ENCODE measurements at places on chromosomes 1 and 21.

DNA sequence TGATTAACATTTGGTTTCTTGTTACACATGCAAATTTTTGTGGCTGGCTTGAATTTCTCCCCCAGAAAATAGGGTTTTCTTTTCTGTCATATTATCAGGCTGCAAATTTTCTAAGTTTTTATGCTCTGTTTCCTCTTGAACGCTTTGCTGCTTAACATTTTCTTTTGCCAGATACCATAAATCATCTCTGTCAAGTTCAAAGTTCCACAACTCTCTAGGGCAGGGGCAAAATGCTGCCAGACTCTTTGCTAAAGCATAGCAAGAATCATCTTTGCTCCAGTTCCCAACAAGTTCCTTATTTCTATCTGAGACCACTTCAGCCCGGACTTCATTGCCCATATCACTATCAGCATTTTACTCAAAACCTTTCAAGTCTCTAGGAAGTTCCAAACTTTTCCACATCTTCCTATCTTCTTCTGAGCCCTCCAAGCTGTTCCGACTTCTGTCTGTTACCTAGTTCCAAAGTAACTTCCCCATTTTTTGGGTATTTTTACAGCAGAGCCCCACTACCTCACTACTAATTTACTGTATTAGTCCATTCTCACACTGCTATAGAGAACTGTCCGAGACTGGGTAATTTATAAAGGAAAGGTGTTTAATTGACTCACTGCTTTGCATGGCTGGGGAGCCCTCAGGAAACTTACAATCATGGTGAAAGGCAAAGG is 486.9 kb upstream of the NCAM2 start:
- no peak for DNase-seq

- no peak for DNase-seq
These were observed 2.6 kb upstream of the CSTB start for GRCh38 chr21:43778469-43779335.

- DNase-seq = no peak
These were observed 12.7 kb upstream of the PCP4 start for GRCh38 chr21:39854572-39854971.

DNA sequence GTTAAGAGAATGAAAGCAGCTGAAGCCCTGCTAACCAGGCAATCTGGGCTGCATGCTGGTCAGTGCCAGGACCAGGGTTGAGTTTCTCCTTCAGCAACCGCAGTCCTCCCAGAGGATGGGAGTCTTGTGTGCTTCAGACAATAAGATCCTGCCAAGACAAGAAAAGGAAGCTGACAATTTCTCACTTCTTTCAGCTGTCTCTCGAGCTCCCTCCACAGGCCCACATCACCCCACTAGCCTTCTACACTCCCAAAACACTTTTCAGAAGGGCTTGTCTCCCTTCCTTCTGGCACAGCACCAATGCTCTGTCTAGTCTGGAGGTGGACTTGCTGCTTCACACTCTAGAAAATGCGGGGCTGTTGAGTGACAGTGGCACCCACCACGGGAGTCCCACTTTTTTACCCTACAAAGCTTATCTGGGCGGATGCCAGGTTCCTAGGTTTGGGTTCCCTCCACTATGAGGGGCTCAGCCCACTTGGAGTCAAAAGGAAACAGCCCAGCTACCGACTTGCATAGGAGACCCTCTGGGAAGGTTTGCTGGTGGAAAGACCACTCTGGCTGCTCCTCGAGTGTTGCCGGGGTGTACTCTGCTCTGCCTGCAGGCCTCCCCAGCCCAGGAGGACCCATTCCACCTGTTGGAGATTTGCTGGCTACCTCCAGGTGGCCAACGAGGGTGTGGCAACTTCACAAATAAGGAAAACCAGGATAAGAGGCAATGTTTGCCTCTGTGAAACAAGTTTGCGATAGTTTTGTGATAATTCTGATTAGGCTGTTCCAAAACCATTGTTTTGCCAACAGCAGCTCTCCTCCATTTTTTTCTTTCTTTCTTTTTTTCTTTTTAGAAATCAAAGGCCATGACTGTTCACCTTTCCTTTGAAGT is 68.9 kb downstream of the TENT5C start:
- no peak for DNase-seq

DNA sequence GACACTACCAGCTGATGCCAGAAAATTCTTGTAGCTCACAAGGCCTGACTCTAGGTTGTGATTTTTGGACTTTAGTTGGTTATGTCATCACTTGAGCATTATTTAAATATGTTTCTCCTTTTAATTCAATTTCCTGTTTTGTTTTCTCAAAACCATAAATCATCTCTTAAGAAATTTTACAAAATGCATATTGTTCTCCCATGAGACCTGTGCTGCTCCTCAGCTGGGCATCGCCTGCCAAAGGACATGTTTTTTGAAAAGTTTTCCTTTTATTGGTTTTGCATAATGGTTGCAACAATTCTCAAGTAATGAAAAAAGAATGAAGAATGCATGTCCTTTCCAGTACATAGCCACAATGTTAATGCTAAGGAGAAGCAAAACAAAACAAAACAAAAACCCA is 204.7 kb upstream of the LYPLAL1 start:
- DNase-seq = no peak

GRCh38 chr21:22351076-22351475 is 1352.9 kb downstream of the NCAM2 start:
- no peak for DNase-seq

DNA sequence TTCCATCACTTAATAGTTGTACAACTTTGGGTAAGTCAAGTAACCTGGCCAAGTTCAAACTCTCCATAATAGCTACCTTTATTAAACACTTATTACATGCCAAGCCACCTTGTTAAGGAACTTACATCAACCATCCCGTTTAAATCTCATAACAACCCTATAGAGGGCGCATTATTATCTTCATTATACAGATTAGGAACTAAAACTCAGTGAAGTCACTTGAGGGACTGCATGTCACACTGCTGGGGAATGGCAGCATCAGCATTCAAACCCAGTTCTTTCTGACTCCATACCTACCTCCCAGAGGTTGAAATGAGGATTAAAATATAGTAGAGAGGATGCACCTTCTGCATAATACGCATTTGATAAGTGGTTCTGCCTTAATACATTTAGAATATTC is 47.1 kb upstream of the PLA2G2C start:
- DNase-seq = no peak

GRCh38 chr1:205315008-205315618 is 6.4 kb downstream of the NUAK2 start:
- DNase-seq = no peak

DNA sequence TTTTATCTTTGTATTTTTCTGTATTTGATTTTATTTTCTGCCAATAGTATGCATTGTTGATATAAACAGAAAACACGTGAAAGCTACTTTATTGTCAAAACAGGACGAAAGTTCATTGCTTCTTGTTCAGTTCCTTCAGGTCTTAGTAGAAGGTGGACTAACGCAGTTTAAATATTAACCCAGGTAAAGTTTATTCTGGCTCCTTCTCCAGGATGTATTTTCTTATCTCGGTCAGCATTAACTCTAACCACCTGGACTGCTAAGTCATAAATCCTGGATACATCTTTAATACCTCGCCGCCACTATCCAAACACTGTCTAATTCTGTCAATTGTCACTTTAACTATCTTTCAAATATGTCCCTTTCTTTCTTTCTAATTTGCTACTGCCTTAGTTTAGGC is 5.7 kb upstream of the SOAT1 start:
- DNase-seq = no peak

- DNase-seq = no peak
These were observed 89.8 kb upstream of the WLS start for GRCh38 chr1:68322096-68322495.

DNA sequence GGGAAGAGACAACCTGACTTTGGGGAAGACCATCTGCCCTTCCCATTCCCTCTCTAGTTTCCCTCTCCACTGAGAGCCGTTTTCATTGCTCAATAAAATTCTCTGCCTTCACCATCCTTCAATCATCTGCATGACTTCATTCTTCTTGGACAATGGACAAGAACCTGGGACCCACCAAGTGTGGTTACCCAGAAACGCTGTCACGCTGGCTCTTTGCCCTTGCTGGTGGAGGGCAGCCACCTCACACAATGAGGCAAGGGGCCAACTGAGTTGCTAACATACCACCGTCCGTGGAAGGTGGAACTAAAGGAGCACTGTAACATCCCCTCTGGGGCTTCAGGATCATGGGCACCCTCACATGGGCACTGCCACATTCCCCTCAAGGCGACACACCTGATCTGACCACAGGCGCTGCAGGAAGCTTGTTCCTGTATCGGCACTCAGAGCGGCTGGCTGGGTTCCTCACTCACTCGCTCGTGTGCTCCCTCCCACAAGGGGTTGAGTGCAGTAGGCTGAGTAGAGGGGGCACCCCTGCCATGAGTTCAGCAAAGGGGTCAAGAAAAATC is 652.4 kb downstream of the PLPP3 start:
- DNase-seq = no peak

DNA sequence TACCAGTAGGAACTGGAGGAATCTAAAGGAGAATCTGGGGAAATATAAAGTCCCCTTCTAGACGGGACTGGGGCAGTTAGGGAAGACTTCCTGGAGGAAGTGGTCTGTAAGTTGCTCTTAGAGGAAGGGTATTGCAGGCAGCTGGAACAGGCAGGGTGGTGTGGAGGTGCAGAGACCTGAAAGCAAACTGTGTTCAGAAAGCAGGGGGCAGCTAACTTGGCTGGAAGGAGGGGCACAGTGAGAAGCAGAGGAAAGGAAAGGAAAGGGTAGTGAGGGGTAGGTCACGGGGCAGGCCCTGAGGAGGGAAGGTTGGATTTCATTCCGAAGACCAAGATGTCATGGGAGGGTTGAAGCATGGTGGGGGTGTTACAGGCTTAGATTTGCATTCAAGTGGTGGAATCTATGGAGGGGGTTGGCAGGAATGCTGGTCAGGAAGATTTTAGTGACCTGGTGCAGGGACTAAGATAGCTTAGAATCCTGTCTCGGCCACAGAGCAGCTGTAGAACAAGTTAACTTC is 240.7 kb downstream of the FOXD2 start:
- no peak for DNase-seq

DNA sequence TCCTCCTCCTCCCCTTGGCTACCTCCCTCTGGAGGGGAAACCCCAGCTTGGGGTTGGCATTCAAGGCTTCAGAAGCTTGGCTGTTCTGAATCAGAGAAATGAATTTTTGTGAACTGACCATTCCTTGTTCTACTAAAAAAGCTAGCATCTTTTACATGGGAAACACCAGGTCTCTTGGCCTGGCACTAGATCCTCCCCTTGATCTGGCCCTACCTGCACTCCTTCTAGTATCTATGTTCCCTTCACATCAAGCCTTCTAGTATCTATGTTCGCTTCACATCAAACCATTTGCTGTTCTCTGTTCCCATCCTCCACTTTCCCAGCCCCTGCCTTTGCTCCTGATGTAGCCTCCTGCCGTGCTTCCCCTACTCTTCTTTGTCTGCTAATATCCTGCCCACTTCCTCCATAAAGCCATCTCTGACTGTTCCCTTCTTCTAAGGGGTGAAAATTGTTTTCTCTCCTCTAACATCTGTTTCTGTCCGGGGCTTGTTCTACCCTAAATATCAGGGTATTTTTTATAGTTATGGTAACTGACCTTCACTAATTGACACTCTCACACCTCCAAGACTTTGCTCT is 25.8 kb downstream of the FAM151A start:
- no peak for DNase-seq
